ENCODE measurements at places on chromosomes 2 and 18.

GRCh38 chr2:238094438-238095022 is 5.6 kb upstream of the ESPNL start:
- no peak for DNase-seq

DNA sequence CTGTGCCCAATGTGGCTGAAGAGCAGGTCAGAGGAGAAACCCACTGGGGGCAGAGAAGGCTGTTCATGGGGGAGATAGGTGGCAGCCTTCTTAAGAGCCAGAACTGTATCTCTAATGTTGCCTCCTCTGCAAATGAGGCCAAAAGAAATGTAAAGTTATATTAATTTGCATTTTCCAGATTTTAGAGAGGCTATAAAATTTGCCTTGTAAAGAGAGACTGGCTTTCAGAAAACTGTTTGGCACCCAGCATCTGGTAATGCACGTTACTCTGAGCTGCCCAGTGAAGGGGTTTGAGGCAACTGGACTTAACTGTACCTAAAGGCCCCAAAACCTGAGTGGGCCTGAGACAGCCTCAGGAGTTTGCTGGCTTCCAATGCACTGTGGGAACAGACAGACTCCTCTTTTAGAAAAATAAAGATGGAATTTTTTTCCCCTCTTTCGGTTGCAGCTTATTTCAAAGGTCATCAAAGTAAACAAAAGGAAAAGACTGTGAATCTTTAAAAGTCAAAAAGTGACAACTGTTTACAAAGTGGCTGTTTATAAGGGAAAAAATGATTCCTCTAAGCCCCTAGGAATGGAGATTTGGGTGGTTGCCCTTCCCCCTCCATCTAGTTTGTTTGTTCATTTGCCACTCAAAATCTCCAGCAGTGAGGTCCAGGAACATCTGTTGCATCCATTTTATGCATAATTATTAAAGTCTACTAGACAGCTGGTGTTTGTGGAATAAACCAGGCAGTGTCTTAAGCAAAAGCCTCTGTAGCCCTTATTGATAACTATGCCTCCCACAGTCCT is 132.2 kb upstream of the ZFP36L2 start:
- DNase-seq = no peak

- DNase-seq = no peak
These were observed 256.2 kb upstream of the CDH20 start for GRCh38 chr18:61076986-61077385.

DNA sequence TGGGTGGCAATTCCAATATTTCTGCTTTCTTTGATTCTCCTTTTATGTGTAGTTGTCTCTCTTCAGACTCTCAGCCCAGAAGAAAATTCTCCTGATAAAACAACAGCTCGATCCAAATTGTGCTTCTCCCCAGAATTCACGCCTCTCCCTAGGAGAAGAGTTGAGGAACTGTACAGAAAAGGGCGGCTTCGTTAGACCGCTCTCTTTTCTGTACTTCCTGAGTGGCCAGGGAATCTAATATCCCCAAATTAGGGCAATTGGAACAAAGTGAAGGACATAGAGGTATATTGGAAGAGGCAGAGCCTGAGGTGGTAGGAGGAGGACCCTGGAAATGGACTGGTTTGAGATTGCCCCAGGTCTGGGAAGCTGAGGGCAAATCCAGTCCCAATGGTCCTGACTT is 5.6 kb downstream of the ADCYAP1 start:
- no peak for DNase-seq

DNA sequence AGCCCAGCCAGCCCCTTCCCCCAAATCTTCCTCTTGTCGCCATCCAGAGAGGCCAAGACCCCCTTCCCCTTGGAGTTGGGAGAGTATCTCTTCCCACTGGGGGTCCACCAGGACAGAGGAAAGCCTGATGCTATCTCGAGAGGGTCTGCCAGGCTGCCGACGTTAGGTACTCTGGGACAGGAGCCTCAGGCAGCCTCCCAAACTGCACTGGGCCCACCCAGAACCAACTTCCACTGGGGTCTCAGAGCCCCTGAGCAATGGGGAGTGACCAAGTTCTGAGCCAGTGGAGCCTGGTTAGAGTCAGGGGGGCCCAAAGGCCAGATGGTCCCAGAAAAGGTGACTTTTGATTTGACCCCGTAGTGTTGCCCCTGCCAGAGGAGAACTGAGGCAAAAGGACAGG is 189.1 kb downstream of the INHBB start:
- DNase-seq = no peak
